ENCODE measurements at places on chromosomes 1 and 21. TPM values are rescaled to one million over a fixed set of nuclear protein-coding genes. Genes with fewer than 3 reads are reported as not detected.

DNA sequence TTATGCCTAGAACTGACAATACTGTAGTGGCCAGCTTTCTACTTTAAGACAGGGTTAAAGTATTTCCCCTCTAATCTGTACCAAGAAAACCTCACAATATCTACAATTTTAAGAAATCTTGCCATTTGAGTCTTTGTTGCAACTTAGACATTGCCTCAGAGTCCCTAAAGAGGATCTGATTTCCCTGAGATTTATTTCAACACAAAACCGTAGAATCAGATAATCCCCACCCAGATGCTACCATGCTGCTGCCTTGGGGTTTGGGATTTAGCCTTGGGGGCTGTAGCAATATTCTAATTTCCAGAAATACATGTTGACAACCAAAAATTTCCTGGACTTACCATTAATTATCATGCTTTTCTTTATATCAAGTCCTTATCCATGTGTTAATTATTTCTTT is 50.3 kb upstream of the DENND1B start:
- no peak for DNase-seq

- no peak for DNase-seq
These were observed 14.8 kb upstream of the NCMAP start for GRCh38 chr1:24540906-24541710.

DNA sequence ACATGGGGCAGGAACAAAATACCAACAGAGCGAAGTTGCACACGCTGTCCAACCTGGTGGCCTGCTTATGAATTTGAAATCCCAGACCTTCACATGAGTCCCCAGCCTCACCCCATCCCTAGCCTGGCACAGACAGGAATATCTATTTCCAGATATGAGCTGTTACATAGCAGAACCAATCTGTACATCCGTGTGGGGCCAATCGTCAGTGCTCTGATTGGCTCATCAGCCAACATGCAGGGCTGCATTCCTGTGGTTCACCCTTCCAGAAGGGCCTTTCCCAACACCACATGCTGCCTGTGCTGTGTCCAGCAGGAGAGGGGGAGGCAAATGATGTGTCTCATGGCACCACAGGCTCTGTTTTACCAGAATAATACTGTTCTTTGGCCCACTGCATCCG is 31.3 kb downstream of the CCN1 start:
- peak; percentile 45 for DNase-seq

DNA sequence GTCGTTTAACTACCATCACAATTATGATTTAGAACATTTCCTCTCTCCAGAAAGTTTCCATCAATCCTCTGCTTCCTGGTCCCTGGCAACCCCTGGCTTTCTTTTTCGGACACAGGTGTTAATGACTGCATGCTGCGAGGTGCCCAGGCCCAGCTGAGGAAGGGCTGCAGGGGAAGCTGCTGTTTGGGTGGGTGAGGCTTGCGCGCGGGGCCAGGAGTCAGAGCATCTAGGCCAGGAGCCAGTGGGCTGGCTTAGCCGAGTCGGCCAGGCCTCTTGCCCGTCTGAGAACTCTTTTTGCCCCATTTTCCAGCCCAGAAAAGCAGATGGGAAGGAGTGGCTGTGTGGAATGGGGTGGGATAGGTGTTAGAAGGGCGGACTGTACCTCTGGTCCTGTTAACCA is 51.5 kb downstream of the NAV1 start:
- no peak for DNase-seq

GRCh38 chr1:91606546-91607078 is 106.0 kb downstream of the CDC7 start:
- DNase-seq: no peak

GRCh38 chr1:205455581-205456382 is at the start of gene BLACAT1:
Gene BLACAT1 (minus strand): TSS chr1:205456045.
- no peak for DNase-seq

DNA sequence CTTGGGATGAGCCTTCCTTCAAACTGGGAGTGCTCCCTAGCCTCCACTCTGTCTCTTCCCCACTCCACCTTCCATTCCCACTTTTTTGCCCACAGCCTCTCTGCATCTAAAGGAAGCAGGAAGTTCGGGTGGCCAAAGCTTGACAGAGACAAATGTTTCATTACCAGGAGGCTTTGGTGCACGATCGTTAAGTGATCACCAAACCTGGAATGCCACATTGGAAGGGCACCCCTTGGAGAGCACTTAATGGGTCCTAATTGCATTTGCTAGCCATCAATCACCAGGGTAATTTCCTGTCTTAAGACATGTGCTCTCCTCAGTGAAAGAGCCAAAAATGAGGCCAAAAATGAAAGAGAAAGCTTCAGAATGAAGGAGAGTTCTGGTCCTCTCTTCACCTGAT is 206.5 kb downstream of the TNR start:
- no peak for DNase-seq

DNA sequence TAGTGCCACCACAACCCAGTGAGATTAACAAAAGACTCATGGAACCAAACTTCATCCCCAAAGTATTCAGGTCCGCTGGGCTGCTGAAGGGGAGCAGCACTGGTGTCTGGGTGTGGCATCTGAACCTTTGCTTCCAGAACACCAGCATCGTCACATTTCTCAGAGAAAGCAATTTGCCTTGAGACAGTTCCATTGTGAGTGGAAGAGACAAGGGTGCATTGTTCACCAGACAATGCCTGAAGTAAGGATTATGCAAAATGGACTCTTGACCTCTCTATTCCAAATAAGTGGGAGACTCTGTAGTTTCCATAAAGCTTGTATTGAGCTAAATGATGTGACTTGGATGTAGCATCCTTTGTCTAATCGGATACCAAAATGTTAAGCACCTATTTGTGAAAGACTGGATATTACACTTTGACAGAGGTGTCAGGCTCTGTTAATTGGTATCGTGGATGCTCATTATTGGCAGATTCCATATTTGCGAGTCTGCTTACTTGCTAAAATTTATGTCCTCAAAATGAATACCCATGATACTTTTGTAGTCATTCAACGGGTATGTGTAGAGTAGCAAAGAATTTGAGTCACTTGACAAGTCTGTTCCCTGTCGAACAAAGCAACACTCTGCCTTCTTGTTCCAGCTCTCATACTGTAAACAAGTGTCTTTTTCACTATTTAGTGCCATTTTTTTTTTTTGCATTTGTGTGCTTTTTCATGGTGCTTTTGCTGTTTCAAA is 75.6 kb downstream of the MRPS6 start:
- DNase-seq: no peak

GRCh38 chr1:90713741-90714509 is 3.2 kb downstream of the BARHL2 start:
- DNase-seq: no peak

GRCh38 chr1:238900334-238900865 is 486.0 kb upstream of the CHRM3 start:
- no peak for DNase-seq

- DNase-seq: no peak
These were observed 5.3 kb upstream of the EVA1B start for GRCh38 chr1:36328713-36329112.

DNA sequence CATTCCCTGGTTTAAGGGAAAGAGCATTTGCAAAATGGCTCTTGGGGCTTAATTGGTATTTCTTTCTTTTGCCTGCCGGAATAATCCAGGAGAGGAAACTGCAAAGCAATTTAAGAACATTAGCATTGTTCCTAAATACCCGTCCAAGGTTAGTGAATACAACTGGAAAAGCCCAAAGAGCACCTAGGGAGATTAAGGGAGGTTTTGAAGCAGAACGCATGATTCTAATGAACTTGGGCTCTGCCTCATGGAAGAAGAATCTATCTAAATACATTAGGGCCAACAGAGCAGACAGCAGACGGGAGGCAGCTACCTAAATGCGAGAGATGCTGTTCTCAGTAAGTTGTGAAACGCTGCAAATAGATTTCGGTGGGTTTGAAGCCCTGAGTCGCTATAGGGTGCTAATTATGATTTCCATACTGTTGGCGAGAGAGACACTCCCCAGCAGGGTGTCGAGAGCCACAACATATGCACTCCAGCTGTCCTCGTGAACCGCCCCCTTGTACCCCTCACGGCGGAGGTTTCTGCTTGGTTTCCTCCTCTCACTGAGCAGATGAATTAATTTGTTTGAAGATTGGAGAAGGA is 326.7 kb upstream of the CAMK1G start:
- DNase-seq: no peak

DNA sequence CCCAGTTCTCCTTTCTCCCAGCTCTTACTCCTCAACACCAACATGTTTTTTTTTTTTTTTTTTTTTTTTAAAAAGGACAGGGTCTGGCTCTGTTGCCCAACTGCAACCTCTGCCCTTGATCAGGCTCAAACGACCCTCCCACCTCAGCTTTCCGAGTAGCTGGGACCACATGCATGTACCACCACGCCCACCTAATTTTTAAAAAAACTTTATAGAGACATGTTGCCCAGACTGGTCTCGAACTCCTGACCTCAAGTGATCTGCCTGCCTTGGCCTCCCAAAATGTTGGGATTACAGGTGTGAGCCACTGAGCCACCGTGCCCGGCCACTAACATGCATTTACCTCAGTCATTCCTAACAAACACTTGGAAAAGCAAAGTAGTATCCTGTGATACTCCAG is 31.1 kb upstream of the FOXE3 start:
- DNase-seq: no peak

CCDC30 gene
- total RNA-seq: 2.1 TPM
